ENCODE measurements at places on chromosomes 12 and 14.

- DNase-seq, result no peak
Observed at GRCh38 chr12:11893998-11894397, 176.7 kb upstream of the BCL2L14 start.

GRCh38 chr14:100450736-100451135 lies 127.6 kb downstream of the SLC25A47 start:
- no peak for DNase-seq

- peak; percentile 20 for DNase-seq
Observed at GRCh38 chr14:53055003-53055402, 98.1 kb downstream of the DDHD1 start.

- no peak for DNase-seq
Observed at GRCh38 chr12:102300824-102301461, 103.3 kb upstream of the PMCH start.

- no peak for DNase-seq
Observed at GRCh38 chr14:70814466-70814865, 5.2 kb upstream of the MAP3K9 start.

- DNase-seq, result no peak
Observed at GRCh38 chr14:49732896-49733295, 35.1 kb upstream of the KLHDC2 start.

DNA sequence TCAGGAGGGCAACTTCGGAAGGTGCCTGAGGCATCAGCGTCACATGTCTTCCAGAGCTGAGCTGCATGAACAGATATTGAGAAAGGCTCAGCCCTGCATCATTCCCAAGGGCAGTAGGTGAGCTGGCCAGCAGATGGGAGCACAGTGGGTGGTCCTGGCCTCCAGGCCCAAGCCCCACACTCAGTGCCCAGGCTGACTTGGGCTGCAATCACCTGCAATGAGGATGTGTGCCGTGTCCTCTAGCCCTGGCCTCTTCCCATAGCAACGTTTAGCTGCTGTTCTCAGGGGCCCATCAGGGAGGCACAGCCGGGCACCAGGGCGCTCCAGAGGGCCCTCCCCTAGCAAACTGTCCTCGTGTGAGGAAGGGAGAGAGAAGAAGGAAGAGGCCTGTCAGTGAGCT lies 32.0 kb downstream of the TEP1 start:
- no peak for DNase-seq

DNA sequence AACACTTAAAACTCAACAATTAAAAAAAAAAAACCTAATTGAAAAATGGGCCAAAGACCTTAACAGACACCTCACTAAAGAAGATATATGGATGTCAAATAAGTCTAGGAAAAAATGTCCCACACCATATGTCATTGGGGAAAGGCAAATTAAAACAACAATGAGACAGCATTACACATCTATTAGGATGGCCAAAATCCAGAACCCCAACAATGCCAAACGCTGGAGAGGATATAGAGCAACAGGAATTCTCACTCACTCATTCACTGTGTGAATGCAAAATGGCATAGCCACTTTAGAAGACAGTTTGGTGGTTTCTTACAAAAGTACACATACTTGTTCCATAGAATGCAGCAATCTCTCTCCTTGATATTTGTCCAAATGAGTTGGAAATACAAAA lies 173.7 kb downstream of the SLC25A21 start:
- no peak for DNase-seq

DNA sequence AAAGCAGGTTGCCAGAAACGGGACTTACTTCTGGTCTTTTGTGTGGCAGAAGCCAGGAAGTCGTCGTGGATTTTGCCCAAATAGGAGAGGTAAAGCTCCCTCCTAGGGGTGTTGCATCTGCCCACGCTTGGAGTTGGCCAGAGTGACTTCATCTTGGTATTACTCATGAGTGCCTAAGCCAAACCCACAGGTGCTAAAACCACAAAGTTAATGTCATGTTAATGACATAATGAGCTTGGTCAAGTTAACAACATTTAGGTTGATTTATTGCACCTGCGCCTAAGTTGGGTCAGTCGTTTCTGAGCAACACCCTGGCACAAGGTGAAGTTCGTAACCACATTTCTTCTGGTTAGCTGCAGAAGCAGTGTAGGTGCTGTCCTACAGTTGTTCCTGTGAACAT lies 225.2 kb downstream of the FUT8 start:
- peak; percentile 3 for DNase-seq

DNA sequence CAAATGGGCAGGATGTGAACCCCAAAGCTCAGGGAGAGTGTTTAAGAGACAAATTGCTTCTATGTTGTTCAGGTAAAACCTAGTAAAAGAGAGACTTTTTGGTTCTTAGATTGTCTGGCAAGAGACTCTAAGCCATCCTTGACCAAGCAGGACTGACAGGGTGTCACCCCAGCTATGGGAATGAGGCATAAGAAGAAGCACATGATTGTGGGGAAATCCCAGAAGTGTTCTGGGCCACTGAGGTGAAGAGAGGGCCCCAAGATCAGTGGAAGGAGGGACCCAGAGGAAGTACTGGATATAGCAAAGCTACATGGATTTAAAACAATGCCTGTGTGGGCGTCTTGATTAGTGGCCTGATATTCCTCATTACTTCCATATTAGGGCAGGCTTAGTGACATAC lies 99.0 kb downstream of the SAMD4A start:
- DNase-seq, result no peak

GRCh38 chr14:50025776-50026175 lies 90.6 kb downstream of the VCPKMT start:
- no peak for DNase-seq

- DNase-seq, result peak; percentile 50
Observed at GRCh38 chr12:39619316-39619659, 315 bp downstream of the ABCD2 start.

GRCh38 chr12:32544893-32545292 lies 134.2 kb upstream of the DNM1L start:
- DNase-seq, result no peak

- no peak for DNase-seq
Observed at GRCh38 chr14:50804181-50804721, 26.7 kb downstream of the NIN start.

- DNase-seq, result no peak
Observed at GRCh38 chr14:69318241-69318640, 58.3 kb downstream of the GALNT16 start.

DNA sequence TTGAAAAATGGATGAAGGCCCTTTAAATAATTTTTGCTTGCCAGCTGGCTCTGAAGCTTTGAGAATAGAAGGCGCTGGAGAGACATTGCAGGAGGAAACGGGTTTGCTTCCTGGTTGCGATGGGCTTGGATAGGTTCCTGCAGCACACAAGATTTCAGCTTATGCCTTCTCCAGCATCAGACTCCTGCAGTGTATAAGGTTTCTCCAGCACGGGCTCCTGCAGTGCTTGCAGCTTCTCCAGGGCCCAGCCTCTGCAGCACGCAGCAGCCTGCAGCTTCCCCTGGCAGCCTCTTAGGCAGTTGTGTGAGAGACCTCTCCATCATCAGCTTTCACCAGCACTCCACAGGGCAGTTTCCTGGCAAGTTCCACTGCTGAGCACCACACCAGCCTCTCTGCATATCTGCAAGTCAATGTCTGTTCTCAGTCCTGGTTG lies 78.7 kb upstream of the ZDHHC17 start:
- DNase-seq, result no peak

DNA sequence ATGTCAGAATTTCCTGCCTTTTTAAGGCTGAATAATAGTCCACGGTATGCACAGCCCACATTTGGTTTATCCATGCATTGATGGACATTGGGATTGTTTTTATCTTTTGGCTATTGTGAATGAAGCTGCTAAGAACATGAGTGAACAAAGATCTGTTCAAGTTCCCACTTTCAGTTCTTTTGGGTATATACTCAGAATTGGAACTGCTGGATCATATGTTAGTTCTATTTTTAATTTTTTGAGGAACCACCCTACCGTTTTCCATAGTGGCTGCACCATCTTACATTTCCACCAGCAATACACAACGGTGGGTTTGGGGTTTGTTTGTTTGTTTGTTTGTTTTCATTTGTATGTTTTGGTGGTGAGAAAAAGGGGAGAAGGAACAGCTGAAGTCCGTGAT lies 6.4 kb downstream of the GPR68 start:
- no peak for DNase-seq

DNA sequence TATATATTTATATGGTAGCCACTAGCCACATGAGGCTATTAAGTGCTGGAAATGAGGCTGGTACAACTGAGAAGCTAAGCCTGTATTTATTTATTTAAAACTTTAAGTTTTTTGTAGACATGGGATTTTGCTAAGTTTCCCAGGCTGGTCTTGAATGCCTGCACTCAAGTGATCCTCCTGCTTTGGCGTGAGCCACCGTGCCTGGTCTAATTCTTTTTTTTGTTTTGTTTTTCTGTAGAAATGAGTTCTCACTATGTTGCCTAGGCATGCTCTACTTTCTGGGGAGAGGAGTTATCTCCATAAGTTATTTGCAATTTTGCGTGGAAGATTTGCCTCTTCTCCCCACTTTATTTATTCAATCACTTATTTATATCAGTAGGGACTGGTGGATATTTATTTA lies 4.8 kb upstream of the SNRNP35 start:
- DNase-seq, result peak; percentile 56

- no peak for DNase-seq
Observed at GRCh38 chr12:128444598-128444997, 177.6 kb downstream of the TMEM132C start.

DNA sequence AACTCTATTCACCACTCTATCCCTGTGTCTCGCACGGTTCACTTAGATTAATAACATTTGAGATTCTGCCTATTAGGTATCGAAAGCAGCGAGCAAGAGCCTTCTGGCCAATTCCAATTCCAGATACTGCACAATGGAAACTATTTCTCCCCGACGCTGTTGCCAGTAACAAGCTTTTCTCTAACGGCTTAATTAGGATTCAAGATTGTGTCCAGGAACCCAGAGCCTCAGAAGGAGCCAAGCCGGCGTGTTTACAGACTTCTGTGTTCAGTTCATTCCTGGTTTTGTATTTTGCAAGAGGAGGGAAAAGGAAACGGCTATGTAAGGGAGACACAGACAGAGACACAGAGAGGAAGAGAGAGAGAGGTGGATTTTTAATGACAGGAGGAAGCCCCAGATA lies 185.6 kb downstream of the DICER1 start:
- no peak for DNase-seq

DNA sequence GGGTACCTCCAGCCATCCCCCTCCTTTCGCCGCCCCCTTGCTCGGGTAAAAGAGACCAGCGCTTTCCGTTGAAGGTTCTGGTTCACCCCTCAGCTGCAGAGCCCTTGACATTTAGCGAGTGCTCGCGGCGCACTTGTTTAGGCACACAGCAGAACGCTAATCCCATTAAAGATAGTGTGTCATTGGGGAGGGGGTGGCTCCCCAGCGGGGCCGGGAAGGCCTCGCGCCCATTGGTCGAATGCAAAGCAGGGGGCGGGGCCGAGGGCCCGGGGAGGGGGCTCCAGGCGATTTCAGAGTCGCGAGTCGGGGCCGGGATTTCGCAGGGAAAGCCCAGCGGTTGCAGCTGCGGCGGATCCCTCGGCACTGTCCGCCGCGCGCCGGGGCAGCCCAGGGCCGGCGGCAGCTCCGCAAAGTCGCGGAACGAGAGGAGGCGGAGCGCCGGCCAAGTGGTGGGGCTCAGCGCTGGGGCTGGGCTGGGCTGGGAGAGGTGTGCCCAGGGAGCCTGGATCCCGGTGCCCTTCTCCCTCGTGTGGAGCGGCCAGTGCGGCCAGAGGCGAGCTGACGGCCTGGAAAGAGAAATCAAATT lies 122.9 kb downstream of the TSPAN9 start:
- DNase-seq, result no peak

DNA sequence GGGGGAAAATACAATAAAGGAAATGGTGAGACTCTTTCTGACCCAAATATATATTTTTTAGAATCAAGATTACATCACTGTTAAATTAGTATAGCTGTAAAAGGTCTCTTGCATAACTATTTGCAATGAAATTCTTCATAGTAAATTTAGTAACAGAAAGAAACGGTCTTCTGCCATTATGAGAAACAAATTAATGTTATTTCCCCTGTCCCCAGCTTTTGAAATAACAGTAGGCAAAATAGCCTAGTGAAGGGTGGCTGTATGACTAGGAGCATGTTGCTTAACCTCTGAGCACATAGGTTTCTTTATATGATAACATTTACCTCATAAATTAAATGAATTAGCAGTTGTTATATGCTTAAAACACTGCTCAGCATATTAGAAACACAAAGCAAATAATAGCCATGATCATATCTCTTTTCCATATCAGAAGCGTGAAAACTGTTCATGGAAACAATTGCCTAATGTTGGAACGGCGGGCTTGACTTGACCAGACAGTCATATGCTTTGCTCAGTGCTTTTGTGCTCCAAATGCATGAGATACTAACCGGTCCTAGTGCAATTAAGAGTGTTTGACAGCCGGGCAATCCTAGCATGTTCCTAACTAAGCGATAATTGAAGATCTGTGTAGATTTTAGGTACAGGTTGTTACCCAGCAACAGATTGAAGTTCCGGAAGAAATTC lies 24.0 kb downstream of the BHLHE41 start:
- DNase-seq, result no peak

GRCh38 chr12:108560752-108561719 lies at the start of gene SART3:
Gene SART3 (minus strand): TSS chr12:108561173. CDS start chr12:108561154, 19 bp downstream.
- DNase-seq, result peak; percentile 88

DNA sequence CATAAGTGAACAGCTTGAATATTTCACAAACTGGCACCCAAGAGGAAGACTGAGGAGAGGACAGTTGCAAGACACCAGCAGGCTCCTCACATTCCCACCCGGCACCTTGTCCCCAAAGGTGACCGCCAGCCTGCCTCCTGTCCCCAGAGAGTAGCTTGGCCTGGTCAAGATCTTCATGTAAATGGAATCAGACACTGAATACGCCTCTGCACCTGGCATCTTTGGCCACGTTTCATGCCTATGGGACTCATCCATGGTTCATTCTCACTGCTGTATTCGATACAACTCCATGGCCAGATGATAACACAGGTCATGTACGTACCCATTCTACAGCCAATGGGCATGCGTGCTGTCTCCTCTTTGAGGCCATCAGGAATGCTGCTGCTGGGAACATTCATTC lies 60.8 kb downstream of the ITPK1 start:
- DNase-seq, result no peak

DNA sequence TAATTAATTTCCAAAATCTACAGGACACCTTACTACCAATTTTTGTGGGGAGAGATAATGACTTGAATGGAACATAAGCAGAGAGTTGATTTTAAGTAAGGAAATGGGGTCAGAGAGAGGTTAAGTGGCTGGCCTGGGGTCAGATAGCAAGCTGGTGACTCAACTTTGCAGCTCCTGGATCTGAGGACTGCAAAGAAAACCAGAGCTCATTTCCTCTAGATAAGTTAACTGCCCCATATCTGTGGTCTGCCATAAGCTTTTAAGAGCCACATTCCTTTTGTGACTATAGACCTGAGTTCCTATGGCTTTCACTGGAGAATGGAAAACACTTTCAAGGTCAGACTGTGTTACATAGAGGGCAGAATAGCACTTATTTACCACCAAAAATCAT lies 201.2 kb upstream of the PRICKLE1 start:
- DNase-seq, result no peak

Data from CD4-positive, alpha-beta memory T cell (primary cell).